ENCODE measurements at places on chromosomes 13 and 19. TPM values are rescaled to one million over a fixed set of nuclear protein-coding genes. Genes with fewer than 3 reads are reported as not detected.

EVI5L gene
- 1.3 TPM for total RNA-seq

CALR3 gene
- 0.07 TPM for total RNA-seq

THSD8 gene
- 13.2 TPM for total RNA-seq

CEACAM5 gene
- total RNA-seq, result 2.6 TPM

PEG3 gene
- not detected for total RNA-seq

ZNF700 gene
- total RNA-seq, result 0.33 TPM

MBD3L2 gene
- not detected for total RNA-seq

TNFSF9 gene
- total RNA-seq, result 6.4 TPM

ATP4B gene
- total RNA-seq, result not detected

ADAMTS10 gene
- 16.0 TPM for total RNA-seq

PRTN3 gene
- total RNA-seq, result 0.34 TPM

ZNF229 gene
- total RNA-seq, result 2.9 TPM

MRI1 gene
- 16.2 TPM for total RNA-seq

ZNF738 gene
- 1.0 TPM for total RNA-seq
